ENCODE measurements at places on chromosomes 5 and 9.

GRCh38 chr9:17888066-17888465 lies 309.2 kb downstream of the SH3GL2 start:
- no peak for DNase-seq

DNA sequence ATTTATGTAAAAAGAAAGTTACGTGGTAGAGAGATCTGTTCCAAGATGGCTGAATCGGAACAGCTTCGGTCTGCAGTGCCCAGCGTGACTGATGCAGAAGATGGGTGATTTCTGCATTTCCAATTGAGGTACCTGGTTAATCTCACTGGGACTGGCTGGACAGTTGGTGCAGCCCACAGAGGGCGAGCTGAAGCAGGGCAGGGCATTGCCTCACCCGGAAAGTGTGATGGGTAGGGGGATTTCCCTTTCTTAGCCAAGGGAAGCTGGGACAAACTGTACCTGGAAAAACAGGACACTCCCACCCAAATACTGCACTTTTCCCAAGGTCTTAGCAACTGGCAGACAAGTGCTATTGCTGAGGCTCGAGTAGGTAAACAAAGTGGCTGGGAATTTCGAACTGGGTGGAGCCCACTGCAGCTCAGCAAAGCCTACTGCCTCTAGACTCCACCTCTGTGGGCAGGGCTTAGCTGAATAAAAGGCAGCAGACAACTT lies 13.1 kb upstream of the HSD17B4 start:
- DNase-seq = peak; percentile 16

DNA sequence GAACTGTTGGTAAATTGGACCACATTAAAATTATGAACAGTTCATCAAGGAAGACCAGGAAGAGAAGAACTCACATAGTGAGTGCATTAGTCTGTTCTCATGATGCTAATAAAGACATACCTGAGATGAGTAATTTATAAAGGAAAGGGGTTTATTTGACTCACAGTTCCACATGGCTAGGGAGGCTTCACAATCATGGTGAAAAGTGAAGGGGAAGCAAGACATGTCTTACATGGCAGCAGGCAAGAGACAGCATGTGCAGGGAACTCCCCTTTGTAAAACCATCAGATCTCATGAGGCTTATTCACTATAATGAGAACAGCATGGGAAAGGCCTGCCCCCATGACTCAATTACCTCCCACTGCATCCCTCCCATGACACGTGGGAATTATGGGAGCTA lies 135.9 kb upstream of the MAN2A1 start:
- no peak for DNase-seq

GRCh38 chr5:119269061-119269944 lies 86.5 kb upstream of the TNFAIP8 start:
- peak; percentile 47 for DNase-seq

GRCh38 chr9:4933177-4933576 lies 51.9 kb upstream of the JAK2 start:
- no peak for DNase-seq

DNA sequence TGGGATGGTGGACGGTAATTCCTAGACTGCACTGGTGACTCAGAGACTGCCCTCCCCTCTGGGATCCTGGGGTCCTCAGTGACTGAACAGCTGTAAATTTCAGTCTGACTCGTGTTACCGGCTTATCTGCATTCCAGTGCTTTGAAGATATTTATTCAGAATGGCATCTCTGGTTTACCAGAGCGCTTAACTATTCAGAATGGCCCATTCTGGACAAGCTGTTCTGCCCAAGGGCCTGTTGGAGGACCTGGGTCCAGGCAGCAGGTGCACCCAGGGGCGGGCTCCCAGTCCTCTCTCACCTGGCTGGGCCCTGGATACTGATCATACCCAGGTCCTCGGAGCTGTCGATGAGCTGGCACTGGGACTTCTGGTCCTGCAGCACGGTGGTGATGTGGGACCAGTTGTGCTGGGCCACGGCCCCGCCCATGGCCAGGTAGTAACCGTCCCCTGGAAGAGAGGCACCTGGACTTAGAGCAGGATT lies 48.0 kb downstream of the SARDH start:
- no peak for DNase-seq

DNA sequence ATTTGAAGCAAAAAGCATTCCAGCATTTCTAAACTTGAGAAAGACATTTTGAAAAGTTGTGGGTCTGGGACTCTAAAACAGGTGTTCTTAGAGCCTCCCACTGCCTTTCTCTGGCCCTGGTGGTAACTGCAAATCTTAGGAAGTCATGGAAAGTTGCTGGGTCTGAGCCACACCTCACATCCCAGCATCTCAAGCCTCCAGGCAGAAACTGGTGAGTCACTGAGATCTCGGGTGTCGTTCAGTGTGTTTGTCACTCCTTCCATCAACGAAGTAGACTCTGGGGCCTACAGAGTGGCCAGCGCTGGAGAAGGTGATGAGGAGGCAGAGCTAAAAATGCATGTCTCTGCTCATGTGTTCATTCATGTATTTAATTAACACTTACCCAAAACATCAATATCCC lies 59.6 kb upstream of the C5orf58 start:
- no peak for DNase-seq

- no peak for DNase-seq
These were observed 3.3 kb upstream of the CLTA start for GRCh38 chr9:36187414-36187813.

GRCh38 chr5:1665803-1666202 lies 133.8 kb downstream of the MRPL36 start:
- DNase-seq = no peak

GRCh38 chr5:177982072-177982727 lies 13.8 kb downstream of the PROP1 start:
- DNase-seq = peak; percentile 60

- no peak for DNase-seq
These were observed 529.1 kb upstream of the SEMA6A start for GRCh38 chr5:117103703-117104102.

DNA sequence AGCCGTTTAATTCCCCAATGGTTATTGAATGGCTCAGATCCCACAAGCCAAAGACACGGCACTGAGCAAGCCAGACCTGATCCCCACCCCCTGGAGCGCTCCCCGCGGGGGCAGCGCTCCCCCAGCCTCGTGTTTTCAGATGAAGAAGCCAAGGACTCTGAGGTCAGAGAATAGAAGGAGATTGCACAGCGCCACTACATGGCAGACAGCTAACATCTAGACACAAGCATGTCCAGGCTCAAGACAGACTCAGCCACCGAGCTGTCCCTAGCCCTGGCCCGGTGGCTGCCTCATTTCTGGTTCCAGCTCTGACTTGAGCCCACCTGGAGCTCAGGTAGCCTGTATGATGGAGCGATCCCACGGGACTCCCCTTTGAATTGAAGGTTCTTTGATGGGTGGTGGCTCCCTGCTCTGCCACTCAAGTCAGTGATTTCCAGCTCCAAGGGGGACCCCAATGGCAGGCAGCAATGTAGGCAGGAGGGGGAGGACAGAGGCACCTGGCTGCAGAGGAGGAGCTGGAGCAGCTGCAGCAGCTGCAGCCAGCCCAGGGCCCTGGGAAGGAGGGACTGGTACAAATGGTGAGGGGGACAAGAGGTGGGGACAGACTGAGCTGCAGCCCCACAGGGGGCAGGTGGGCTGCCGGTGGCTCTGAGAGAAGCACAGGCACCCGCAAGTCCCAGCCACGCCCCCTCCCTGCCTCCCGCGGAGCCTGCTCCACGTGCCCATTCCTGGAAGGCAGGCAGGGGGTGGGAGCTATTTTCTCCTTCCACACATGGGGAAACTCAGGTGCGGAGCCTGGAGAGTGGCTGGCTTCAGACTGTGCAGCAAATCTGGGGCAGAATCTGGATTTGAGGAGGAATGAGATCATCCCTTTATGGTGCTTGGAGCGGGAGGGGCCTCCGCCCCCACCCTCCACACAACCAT lies 40.2 kb downstream of the NTNG2 start:
- no peak for DNase-seq

- DNase-seq = no peak
These were observed 334.0 kb downstream of the ASTN2 start for GRCh38 chr9:117080765-117081390.

DNA sequence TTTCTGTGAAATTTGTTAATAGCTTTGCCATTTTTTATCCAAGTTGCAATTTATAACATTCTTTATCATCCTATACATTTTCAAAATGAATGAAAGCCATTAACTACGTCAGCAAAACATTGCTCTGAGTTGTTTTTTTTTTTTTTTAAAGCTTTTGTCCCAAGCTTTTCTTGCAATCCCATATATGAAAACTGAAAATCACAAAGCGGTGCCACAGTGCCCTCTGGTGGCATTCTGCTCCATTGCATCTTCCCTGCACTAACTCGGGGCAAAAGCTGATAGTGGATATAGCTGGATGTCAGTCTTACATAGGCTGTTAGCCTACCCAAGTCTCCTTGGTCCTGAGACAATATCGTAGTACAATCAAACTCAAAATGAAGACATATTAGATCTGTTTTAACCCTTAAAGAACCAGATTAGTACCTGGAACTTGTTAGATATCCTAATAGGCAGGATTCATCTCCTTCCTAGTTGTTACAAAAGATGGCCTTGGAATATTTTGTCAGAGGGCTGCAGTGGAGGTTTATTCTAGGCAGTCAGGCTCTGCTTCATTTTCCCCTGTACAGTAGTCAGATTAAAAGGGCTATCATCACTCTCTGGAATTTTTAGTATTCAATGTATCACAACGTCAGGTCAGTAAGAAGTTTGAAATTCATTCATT lies 669.9 kb downstream of the PTPRD start:
- DNase-seq = peak; percentile 66

DNA sequence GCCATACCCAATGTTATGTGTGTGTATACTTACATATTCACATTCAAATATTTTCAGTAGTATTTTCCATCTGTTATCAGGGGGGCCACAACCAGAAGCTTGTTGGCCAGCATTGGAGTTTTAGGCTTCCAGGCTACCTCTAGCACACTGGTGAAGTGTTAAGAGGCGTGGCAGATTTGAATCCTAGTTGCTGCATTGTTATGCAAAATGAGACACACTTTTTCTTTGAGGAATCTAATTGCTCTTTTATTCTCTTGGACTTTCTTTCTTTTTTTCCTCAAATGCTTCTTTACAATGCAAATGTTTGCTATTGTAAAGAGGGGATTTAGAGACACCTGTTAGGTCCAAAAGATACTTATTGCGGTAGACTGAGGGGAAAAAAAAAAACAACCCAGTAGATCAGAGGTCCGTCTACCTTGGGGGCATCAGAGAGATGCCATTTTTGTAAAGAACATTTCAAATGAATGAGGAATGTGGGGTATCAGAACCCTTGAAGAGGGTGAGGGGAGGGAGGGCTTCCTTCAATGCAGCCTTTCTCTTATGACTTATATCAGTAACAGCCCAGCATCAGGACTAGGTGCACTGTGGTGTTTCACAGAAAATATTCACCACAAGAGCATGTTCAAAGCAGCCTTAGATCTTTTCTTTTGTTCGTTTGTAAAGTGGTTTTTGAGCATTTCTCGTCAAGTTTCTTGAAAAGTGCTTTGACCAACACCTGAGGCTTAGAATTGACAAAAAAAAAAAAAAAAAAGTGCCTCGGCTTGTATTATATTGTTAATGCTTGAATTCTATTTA lies 3.8 kb downstream of the SMARCA2 start:
- no peak for DNase-seq

Measured in activated CD4-positive, alpha-beta T cell treated with anti-CD3 and anti-CD28 coated beads for 48 hours (primary cell).